ENCODE measurements at places on chromosomes 4 and X.

- no peak for DNase-seq
Observed at GRCh38 chr4:78167510-78167909, 110.4 kb downstream of the FRAS1 start.

DNA sequence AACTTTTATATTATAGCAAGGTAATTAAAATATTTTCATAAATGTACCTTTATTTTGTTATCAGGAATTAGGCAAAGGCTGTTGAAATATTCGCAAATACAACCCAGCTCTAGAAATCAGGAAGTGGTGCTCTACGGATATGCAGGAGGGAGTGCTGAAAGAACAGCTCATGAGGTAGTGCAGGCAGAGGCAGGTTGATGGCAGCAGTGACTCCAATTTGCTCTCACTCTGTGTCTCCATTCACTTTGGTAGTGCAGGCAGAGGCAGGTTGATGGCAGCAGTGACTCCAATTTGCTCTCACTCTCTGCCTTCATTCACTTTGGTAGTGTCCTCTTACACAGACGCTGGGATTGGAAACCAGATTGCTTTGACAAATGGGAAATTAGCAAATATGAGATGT lies 277.9 kb downstream of the TRIML1 start:
- DNase-seq, result no peak

DNA sequence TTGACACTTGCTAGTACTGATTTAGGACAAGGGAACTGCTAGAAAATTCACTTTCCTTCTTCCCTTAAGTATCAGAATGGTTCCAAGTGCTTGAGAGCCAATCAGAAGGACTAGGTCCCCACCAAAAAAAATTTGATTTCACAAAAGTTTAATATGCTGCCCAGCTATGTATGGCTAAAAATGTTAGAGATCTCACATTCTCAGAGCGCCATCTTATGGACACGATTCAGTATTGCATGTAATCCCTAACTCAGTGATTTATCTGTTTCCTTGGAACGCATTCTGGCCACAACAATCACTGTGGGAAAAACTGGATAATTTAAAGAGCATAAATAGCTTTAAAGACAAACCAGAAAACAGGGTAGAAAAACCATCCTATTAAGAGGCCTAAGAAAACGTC lies 255.1 kb upstream of the GPC4 start:
- DNase-seq, result no peak

GRCh38 chrX:38004046-38004445 lies 2.3 kb upstream of the SYTL5 start:
- DNase-seq, result no peak

Data from stimulated activated CD4-positive, alpha-beta T cell treated with anti-CD3 and anti-CD28 coated beads, Interleukin-2, amount 100 ng/mL, for 4 hours (primary cell).